ENCODE measurements at places on chromosomes 2 and 18.

- peak; percentile 16 for DNase-seq
These were observed 48.6 kb downstream of the POLE4 start for GRCh38 chr2:75007061-75007460.

DNA sequence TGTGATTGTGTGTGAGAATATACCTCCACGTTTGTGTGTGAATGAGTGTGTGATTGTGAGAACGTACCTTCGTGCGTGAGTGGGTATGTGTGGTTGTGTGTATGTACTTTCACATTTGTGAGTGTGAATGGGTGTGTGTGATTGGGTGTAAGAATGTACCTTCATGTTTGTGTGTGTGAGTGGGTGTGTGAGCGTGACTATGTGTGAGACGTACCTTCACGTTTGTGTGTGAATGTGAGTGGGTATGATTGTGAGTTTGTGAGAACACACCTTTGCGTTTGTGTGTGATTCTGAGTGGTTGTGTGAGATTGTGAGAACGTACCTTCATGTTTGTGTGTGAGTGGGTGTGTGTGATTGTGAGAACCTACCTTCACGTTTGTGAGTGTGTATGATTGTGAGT, 5.8 kb upstream of the ADCY3 start:
- DNase-seq = no peak

GRCh38 chr2:43796206-43796605, 22.4 kb downstream of the DYNC2LI1 start:
- DNase-seq = no peak

DNA sequence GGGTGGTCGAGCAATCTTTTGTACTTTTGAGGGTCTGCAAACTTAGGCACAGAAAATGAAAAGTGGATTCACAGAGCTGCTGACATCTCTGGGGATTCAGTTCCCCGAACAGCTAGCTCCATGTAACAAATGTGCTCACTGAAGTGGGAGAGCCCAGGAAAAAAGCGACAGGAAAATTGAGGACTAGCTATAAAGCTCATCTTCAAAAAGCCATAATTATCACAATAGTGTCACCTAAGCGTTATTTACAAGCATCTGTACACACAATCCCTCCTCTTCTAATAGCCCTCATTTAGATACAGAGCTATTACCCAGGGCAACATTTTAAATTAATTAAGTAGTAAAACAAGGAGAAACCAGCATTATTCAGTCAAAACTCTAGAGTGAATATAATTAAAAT, 36.1 kb downstream of the RNF152 start:
- no peak for DNase-seq

DNA sequence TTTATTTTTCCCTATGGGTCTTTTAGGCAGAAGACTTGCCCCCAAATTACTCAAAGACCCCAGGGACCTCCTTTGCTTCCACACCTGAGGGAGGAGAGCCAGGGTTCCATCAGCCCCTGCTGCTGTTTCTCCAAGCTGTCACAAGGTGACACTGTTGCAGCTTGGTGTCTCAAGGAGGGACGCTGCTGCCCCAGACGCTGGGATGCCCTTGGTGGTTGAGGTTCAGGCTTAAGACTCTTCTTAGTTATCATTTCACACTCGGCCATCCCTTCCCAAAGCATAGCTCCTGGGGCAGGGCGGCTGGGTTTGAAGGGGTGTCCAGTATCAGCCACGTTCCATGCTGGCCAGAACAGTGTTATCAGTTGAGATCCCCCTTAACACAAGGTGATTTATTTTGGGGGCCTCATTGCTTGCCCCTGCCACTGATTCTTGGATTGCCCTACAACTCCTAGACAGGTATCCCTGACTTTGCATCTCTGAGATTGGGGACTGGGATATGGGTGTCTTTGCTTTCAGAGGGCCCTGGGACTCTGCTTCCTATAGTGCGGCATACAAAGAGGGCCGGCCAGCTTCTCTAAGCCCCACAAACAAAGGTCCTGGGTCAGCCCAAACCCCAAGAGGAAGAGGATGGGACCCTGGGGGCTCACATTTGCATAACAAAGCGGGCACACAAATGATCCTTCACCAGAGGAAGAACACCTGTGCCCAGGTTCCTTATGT, 22.7 kb downstream of the GPR55 start:
- peak; percentile 60 for DNase-seq

DNA sequence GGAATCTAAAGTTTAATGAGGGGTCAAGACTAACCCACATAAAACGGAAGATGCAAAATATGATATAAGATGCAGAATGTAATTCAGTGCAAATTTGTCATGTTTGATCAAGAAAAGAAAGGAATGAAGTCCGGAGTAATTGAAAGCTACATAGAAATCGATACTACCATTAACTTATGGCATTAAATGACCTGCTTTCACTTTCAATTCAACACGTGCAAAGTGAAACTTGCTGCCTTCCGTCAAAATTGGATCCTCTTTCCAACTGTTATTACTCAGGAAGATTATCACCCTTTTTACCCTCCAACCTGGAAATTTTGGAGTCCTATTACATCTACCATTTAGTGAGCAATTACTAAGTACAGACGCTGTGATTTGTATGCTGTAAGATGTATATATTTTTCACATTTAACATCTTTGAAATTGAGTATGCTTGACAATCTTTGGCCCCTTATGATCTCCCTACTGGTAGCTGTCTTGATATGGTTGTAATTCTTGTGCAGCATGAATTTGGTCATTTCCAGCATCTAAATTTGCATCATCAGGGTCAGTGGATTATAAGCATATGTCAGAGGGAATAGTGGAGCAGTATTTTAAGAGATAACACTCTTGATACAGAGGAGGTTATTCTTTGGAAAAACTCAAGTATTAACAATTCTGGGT, 18.6 kb downstream of the UNC80 start:
- DNase-seq = no peak

- DNase-seq = no peak
These were observed 71.2 kb downstream of the NUP35 start for GRCh38 chr2:183195397-183195796.

GRCh38 chr2:111226876-111227700, 106.4 kb downstream of the BCL2L11 start:
- peak; percentile 77 for DNase-seq

- DNase-seq = no peak
These were observed 106.8 kb downstream of the RTP5 start for GRCh38 chr2:241976296-241976695.

DNA sequence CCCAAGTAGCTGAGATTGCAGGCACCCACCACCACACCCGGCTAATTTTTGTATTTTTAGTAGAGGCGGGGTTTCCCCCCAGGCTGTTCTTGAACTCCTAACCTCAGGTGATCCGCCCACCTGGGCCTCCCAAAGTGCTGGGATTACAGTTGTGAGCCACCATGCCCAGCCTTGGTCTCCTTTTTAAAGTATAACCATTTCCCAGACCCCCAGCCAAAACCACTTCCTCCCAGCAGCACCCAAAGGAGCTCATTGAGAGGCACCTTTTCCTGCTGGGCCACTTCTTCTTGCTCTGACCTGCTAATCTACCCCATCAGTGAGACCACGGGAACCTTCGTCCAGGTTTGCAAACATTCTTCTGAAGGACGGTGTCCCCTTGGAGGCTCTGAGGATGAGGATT, 69.9 kb downstream of the INPP5D start:
- no peak for DNase-seq

DNA sequence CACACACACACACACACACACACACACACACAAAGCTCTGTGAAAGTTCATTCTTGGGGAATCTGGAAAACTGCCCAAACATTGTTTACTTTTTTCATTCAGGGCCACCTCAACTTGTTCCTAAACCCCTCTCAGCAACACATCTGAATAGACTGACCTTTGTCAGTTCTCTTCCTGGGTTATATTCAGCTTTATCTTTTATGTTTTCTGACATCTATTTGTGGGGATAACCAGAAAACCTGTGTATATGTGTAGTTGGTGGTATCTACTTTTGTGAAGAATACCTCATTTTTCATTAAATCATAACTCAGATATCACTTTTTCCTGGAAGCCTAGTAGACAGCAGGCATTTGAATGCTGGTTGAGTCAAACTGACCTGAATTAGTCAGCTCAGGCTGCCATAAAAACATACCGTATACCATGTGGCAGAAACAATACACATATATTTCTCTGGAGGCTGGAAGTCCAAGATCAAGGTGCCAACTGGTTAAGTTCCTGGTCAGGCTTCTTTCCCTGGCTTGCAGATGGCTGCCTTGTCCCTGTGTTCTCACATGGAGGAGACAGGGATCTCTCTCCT, 11.0 kb upstream of the RNF144A start:
- DNase-seq = no peak

DNA sequence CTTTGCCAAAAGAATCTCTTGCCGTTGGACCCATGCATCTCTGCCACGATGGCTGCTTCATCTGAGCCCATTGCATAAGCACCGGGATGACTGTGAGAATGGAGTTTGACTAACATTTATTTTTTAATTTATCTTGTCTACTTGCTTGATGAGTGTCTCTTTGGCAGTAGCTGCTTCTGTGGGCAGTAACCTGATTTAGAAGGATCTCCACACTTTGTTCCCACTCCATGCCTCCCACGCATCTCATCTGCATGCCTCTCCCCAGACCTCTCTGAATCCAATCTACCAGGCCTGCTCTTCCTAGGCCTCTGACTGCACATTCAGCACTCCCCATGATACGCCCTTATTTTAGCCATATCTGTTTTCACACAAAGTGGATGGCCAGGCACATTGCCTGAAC, 23.7 kb upstream of the TMX3 start:
- no peak for DNase-seq

DNA sequence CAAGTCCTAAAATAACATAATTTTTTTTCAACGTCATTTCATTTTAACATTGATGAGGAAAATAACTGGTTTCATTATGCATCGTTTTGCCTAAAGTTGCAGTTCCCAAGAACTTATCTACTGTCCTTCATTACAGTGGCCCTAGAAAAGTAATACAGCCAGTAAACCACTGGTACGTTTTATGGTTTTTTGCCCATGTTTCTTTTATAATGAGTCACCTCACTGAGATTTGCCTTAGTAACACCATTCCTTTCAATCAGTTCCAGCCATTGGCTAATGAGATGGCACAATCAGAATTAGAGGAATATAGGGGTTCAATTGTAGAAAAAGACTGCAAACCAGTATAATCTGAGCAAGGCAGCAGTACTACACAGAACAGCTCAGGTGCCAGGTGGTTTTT, 422.6 kb upstream of the LYPD1 start:
- DNase-seq = no peak

- peak; percentile 2 for DNase-seq
These were observed 264.8 kb downstream of the ARHGAP15 start for GRCh38 chr2:143394062-143394461.

DNA sequence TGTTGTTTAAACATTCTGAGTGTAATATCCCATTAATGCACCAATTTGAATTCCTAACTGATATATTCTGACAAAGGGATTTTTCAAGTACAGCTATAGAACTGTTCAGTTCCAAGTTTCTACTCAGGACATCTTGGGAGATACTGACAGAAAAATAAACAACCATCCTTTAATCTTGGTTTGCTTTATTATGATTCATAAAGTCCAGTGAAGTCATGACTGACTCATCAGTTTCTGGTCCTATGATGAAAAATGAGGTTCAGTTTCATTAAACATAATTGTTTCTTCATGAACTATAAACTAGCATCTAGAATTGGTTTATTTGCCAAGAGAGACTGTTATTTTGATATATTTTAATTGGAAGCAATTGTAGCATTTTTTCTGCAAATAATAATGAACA, 896.2 kb downstream of the CCDC85A start:
- DNase-seq = peak; percentile 1

GRCh38 chr2:74425523-74425922, 4.0 kb downstream of the WDR54 start:
- no peak for DNase-seq

- no peak for DNase-seq
These were observed 182.6 kb downstream of the PDE11A start for GRCh38 chr2:177889818-177890460.

DNA sequence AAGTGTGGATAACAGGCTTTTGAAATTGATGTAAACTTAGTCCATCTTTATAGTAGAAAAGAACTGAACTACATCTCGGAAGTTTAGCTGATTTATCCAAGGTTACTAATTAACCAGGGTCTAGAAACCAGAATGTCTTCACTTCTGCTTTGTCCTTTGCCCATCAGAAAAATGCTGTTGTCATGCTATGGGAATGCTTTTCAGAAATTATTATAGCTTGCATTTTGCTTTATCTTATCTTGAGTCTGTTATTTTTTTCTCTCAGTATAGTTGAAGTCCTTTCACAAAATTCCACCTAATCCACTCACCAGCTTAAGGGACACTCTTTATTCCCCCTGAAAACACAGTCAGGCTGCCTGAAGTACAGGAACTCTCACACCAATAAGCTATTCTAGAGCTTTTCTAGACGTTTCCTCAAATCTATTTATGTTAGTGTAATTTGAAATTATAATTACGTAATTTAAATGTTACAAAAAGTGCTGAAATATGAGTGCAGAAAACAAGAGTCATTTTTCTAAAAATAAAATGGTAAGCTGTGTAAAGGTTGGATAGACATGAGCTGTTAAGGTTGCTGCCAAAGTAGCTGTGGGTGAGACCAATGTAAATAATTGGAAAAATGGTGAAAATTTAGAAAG, 456.3 kb downstream of the TGIF1 start:
- DNase-seq = no peak

DNA sequence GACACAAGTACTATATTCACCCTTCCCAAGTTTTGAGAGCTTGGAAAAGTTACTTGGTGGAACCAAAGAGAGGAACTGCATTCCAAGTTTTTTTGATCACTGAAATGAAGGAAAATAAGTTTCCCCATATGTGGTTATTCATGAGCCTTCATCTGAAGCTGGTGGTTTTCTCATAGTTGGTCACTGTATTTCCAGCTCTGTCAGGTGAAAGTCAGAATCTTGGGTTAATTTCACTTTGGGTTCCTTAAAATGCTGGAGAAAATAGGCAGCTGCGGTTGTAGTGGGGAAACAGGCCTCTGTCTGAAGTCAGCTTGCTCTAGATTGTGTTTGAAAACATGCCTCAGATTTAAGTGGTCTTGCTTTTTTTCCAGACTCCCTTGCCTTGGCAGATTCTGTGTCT, 200.5 kb downstream of the HRH4 start:
- no peak for DNase-seq

GRCh38 chr2:65742977-65743376, 310.6 kb upstream of the SPRED2 start:
- no peak for DNase-seq

GRCh38 chr2:152406119-152406835, 71.3 kb downstream of the FMNL2 start:
- DNase-seq = no peak

- DNase-seq = no peak
These were observed 8.3 kb downstream of the RNF149 start for GRCh38 chr2:101300164-101300563.

DNA sequence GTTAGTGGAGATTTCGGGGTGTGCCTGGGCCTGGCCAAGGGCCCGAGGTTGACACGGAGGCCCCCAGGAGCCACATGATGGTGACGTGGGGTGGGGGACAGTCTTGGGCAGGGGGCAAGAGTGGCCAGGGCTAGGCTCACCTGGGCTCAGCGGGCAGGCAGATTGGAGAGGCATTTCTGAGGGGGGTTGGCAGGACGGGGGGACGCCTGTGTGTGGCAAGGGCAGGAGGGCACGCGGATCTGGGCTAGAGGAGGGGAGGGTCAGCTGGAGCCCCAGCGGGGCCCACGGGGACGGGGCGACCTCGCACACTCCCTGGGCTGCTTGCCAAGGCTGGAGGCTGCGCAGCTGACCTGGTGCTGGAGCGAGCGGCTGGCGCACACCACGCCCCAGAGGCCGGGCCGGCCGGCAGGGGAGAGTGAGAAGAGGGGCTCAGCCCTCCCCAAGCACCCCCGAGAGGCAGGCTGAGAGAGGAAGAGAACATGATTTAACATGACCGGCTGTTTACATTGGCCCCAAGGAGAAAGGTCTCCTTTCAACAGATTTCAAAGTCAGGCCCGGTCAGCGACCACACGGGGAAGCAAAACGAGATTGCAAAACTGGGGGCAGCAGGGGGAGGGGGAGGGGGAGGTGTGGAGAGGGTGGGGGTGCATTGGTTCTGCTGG, 38.0 kb upstream of the SNED1 start:
- no peak for DNase-seq

Measured in fibroblast of skin of right biceps (primary cell).